GM13977 (cell line): ENCODE measurements at places on chromosomes 5 and 9.

- DNase-seq, result peak; percentile 35
These were observed 14.4 kb downstream of the FAM169A start for GRCh38 chr5:74851684-74852353.

GRCh38 chr5:172175263-172175719, 12.7 kb downstream of the STK10 start:
- peak; percentile 75 for DNase-seq

DNA sequence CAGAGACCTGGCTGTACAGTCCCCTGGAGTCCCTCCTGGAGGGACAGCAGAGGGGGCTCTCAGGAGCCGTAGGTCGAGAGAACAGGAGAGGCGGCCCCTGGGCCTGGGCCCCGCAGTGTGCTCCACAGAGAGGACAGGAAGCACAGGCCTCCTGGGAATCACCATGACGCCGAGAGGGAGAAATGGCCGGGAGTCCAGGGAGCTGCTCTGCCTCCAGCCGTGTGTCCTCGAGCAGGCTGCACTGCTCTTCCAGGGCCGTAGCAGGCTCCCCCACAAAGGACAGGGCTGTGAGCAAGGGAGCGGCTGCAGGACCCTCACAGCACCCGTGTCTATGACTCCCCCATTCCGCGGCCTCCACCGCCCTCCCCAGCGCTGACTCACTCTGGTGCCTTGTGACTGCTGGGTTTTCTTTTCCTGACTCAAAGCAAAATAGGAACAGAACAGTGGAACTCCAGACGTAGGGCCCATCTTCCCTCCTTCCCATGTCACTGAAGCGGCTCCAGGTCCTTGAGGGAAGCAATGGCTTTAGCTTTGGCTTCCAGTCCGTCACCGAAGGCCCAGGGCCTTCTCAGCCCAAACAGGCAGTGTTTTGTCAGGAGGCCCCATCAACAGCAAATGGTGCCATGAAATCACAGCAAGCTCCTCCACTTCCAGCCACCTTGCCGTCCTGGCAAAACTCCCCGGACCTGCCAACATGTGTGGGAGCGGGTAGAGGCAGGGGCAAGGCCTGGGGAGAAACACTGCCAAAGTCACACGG, 114.2 kb downstream of the LHFPL2 start:
- DNase-seq, result no peak

- no peak for DNase-seq
These were observed 45.1 kb upstream of the GLIS3 start for GRCh38 chr9:4344946-4345345.

DNA sequence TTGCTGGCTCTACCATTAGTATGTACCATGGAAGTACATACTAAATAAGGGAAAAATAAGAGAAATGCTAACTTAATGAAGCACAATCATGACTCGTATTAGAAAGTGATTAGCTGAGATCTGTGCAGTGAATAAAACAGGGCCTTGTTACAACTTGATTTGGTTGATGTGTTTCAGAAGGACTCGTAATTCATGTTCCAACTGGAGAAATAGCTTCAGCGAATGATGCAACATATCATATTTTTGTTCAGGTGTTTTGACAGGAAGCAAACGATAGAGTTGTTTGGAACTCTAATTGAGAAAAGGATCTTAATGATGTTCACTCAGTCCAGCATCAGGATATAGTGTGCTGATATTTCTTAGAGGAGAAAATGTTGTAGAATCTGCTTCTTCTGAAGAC, 474.6 kb upstream of the WWC1 start:
- DNase-seq, result no peak

- DNase-seq, result no peak
These were observed 24.6 kb upstream of the SLC22A5 start for GRCh38 chr5:132344775-132345514.

DNA sequence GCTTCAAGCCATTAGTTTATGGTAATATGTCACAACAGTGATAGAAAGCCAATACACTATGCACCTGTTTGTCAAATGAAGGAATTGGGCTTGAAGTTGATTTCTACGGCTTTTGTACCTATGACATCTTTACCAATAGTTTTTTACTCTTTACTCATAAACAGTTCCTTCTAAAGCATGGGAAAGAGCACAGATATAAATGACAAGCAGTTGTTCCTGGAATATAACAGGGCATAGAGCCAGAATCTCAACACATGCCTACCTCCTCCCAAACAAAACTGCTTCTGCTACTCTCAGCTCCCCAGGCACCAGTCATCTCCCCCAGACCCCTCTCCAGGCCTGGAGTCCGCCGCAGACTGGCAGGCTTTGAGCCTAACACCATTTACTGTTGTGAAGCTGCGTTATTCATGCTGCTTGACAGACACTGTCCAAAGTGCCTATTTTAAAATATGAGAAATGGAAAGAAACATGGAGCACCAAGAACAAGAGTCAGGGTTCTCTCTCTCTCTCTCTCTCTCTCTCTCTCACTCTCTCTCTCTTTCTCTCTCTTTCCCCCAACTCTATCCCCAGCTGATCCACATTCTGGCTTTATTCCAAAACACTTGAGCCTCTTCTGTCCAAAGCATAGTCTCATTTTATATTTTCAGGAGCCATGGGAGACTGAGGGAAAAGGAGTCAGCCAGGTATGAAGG, 111.6 kb downstream of the ADRB2 start:
- DNase-seq, result no peak
